ENCODE measurements at places on chromosomes 4 and X.

- no peak for DNase-seq
Measured at GRCh38 chr4:14812101-14812500, 190.2 kb upstream of the CPEB2 start.

DNA sequence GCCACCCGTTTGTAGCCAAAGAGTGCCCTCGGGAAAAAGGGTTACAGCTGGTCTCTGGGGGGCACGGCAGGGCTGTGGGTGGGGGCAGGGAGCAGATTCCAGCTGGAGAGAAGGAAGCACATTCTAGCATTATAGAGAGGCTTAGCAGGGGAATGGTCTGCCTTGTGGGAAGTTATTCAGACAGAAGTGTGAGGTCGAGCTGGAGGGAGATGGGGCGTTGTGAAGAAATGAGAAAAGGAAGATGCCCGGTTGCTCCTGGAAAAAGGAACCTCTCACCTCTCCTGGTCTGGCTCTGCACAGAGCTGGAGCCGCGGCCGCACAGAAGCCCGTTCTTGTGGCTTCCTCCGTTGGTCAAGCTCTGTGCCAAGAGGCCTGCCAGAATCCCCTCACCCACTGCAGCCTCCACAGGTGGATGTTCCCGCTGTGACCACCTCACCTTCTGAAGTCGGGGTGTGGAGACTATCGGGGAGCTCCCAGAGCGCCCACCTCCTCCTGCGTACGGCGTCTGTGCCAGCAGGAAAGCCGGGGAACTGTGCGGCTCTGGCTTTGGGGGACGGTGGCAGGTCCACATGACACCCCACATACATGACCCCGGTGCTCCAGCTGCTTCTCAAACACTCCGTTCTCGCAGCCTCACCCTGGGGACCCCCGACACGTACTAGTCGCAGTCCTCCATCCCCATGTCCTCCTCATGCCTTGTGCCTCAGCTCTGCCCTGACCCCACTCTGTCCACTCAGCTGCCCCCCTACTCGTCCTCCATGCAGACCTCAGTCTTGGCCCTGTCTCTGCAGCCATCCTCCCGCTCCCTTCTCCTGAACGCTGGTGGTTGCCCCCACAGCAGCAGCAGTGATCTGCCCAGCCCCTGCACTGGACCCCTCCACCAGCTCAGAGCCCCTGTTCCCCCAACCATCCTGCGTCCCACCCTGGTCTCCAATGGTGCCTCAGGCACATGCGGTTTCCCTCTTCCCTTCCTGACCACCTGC lies 52.2 kb upstream of the HGFAC start:
- peak; percentile 61 for DNase-seq

GRCh38 chr4:142778430-142778829 lies 67.7 kb downstream of the INPP4B start:
- no peak for DNase-seq

- no peak for DNase-seq
Measured at GRCh38 chrX:30302956-30303355, 6.2 kb downstream of the NR0B1 start.

GRCh38 chr4:124396333-124396732 lies 316.2 kb downstream of the ANKRD50 start:
- DNase-seq = no peak

DNA sequence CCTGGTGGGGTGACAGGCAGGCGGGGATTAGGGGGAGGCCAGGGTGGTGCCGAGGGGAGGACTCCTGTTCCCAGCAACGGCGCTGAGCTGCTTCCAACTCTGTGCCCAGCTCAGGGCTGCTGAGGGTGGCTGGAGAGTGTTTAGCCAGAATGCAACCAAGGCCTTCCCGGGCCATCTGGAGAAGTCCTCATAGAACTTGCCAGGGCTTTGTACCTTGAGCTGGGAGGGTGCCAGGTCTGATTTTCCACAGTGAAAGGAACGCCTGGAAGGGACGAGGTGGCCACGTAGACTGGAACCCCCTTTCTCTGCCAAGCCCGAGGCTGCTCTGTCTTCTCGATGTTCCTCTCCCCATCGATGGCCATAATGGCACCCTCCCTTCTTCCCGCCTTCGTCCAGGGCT lies 57.0 kb upstream of the GPR78 start:
- DNase-seq = no peak

- no peak for DNase-seq
Measured at GRCh38 chrX:66004928-66005829, 34.7 kb downstream of the VSIG4 start.

- DNase-seq = no peak
Measured at GRCh38 chr4:130071746-130072145, 975.8 kb downstream of the C4orf33 start.

DNA sequence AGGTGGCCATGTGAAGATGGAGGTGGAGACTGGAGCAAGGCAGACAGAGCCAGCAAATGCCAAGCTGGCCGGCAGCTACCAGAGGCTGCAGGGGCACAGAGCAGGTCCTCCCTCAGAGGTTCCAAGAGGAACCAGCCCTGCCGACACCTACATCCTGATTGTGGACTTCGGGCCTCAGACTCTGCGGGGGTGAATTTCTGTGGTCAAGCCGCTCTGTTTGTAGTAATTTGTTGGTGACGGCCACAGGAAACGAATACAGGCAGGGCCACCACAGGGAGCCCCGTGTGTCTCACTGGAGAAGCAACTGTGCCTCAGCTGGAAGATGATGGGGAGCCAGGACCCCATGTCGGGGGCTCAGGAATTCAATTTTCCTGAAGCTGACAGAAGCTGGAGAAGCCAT lies 28.3 kb downstream of the ZFYVE28 start:
- DNase-seq = peak; percentile 18

DNA sequence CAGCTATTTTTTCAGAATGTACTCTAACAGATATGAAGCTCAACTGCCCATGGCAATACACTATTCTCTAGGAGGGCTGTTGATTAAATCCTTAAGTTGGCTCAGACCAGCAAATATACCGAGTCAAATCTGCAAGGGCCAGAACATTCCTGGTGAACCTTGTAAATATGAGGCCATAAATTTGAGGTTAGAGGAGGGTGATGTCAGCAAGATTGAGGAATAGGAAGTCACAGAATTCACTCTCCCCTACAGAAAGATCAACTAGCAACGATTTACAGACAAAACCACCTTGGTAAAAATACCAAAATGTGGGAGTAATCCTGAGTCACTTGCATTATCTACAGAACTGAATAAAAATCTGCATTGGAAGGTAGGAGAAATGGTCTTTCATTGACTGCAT lies 399.3 kb downstream of the GPM6A start:
- DNase-seq = no peak
